ENCODE measurements at places on chromosomes 11 and 22. TPM values are rescaled to one million over a fixed set of nuclear protein-coding genes. Genes with fewer than 3 reads are reported as not detected.

Gene HBB
- total RNA-seq: not detected

Gene OR4C11
- not detected for total RNA-seq

Gene PAK1
- total RNA-seq: 20.7 TPM

Gene RIMBP3B
- 0.14 TPM for total RNA-seq

Gene CELSR1
- 0.14 TPM for total RNA-seq

Gene HOATZ
- total RNA-seq: not detected

Gene MIAT
- total RNA-seq: 0.92 TPM

Gene NNMT
- total RNA-seq: 1,567 TPM

Gene TM7SF2
- 22.8 TPM for total RNA-seq

Gene SSTR3
- 0.09 TPM for total RNA-seq

Gene DTX4
- total RNA-seq: 3.6 TPM

Gene HEPHL1
- total RNA-seq: 0.14 TPM

Gene PANX2
- 0.85 TPM for total RNA-seq

Gene PHOX2A
- not detected for total RNA-seq

Gene SCUBE2
- total RNA-seq: 4.4 TPM

Gene AASDHPPT
- total RNA-seq: 42.1 TPM

Gene HPS4
- 23.0 TPM for total RNA-seq

Gene BUD13
- 14.0 TPM for total RNA-seq

Gene BCO2
- total RNA-seq: 7.5 TPM

Gene OR10AG1
- total RNA-seq: not detected

Gene OLFML1
- 3.1 TPM for total RNA-seq

Gene POU2F3
- not detected for total RNA-seq

Gene ARHGAP20
- 6.7 TPM for total RNA-seq

Gene GLYATL2
- 0.71 TPM for total RNA-seq

Gene AQP11
- total RNA-seq: 2.8 TPM

Gene PRAME
- not detected for total RNA-seq

Gene SLC5A12
- 0.14 TPM for total RNA-seq

Gene ISX
- not detected for total RNA-seq

Gene CHADL
- total RNA-seq: 1.8 TPM

Gene PAMR1
- total RNA-seq: 499 TPM

Gene GPHA2
- not detected for total RNA-seq

Gene HIC2
- total RNA-seq: 2.7 TPM

Gene SDHAF2
- total RNA-seq: 47.0 TPM

Gene TPP1
- 42.2 TPM for total RNA-seq

Gene DBX1
- not detected for total RNA-seq

Gene OR4A15
- total RNA-seq: not detected

Gene SEZ6L
- total RNA-seq: not detected

Gene KCNJ4
- not detected for total RNA-seq

Gene MAP6
- 1.4 TPM for total RNA-seq

Gene DRD2
- not detected for total RNA-seq
